ENCODE measurements at places on chromosomes 7 and 10.

DNA sequence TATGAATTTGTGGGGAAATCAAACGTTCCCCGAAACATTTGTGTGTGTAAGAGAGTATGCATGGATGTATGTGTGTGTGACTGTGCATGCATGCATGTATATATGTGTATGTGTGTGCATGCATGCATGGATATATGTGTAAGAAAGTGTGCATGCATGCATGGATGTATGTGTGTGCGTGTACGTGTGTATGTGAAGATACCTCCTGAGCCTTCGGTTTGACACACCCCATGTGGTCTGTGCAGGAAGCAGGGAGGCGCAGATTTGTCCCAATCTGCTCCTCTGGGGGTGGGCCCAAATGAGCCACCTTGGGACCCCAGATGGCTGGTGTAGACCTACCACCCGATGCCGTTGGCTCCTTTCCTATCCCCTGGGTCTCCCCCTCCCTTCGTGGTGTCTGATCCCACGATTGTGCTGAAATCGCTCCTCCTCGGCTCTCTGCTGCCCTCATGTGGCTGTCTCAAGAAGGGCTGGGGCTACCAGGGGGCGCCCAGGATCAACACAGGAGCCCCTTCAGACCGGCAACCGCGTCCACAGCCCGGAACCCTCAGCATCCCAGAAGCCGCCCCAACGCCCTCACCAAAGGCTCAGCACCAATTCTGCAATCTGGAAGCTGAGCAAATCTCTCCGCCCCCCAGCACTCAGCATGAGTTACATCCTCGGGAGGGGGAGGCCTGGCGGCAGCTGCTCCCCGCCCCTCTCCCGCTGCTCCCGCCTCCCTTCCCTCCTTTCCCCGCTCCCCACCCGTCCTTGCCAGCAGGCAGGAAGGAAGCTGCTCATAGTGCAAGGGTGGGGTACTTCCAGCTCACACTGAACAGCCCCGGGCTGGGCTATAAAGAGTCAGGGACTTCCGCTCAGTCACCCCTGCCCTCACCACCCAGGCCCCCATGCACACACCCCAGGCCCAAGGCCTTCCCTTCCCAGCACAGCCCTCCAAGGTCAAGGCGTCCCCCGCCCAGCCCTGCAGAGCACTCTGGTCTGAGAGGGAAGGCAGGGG lies 2.3 kb upstream of the NOS3 start:
- no peak for DNase-seq

DNA sequence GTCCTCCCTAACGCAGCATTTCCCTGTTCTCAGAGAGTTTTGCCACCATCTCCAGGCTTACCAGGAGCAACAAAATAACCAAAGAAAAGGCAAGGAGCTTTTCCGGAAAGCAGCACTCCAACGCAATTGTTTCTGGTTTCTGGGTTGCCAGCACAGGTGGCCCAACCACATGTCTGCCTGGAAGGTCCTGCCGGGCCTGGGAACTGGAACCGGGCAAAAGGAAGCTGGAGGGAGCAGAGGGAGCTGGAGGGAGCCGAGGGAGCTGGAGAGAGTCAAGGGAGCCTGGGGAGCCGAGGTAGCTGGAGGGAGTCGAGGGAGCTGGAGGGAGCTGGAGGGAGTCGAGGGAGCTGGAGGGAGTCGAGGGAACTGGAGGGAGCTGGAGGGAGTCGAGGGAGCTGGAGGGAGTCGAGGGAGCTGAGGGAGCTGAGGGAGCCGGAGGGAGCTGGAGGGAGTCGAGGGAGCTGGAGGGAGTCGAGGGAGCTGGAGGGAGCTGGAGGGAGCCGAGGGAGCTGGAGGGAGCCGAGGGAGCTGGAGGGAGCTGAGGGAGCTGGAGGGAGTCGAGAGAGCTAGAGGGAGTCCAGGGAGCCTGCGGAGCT lies 54.6 kb downstream of the STK32C start:
- no peak for DNase-seq

DNA sequence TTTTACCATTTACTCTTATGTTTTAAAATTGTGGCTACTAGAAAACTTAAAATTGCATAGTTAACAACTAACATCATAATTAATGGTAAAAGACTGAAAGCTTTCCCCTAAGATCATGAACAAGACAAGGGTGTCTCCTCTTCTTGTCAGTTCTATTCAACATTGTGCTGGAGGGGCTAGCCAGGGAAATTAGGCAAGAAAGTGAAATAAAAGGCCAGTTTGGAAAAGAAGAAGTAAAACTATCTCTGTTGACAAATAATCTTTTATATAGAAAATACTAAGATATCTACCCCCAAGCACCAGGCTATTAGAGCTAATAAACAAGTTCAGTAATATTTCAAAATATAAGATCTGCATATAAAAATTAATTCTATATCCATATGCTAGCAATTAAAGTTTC lies 46.9 kb upstream of the MXI1 start:
- no peak for DNase-seq

GRCh38 chr10:72253578-72253977 lies 20.1 kb upstream of the DDIT4 start:
- DNase-seq, result no peak

- no peak for DNase-seq
Observed at GRCh38 chr7:51344406-51345138, 28.0 kb upstream of the COBL start.

GRCh38 chr10:88297103-88297502 lies 286.0 kb downstream of the RNLS start:
- no peak for DNase-seq

DNA sequence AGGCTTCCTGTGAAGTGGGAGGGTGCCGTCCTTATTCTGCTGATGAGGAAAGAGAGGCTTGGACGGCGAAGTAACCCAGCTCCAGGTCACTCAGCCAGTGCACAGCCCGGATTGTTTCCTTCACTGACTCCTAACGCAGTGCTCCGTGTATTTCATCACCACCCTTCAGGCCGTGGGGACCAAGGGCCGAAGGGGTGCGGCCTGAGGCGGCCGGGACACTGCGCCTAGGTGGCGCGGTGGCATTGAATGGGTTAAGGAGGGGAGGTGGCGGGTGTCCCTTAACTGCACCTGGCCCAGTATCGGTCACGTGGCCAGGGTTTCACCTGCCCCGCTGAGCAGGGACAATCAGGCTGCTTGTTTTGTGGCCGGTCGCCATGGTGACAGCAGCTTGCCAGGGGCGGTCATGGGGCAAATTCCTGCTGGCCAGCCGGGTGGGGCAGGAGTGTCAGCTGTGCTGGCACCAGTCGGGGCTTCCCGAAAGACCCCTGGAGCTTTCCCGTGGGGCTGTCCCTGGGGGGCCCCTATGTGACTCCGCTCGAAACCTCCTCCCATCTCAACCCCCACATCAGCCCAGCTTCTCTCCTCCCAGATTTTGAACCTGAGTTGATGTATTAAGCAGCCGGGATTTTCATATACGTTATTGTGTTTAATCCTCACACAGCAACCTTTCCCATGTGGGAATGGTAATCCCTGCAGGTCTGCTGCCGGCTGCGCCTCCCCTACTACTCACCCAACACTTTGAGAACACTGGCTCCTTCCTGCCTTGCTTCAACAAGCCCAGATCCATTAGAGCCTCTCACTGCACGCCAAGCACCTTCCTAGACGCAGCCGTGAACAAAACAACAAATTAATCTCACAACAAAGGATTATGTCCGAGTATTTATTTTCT lies 4.4 kb upstream of the ABHD11 start:
- DNase-seq, result peak; percentile 94

- peak; percentile 94 for DNase-seq
Observed at GRCh38 chr7:27151931-27152815, at the start of gene HOXA3. Gene HOXA3 (minus strand): TSS chr7:27152583. CDS start chr7:27110640, 41,943 bp downstream.

GRCh38 chr10:78953113-78953798 lies 115.5 kb upstream of the ZMIZ1 start:
- DNase-seq, result peak; percentile 73

DNA sequence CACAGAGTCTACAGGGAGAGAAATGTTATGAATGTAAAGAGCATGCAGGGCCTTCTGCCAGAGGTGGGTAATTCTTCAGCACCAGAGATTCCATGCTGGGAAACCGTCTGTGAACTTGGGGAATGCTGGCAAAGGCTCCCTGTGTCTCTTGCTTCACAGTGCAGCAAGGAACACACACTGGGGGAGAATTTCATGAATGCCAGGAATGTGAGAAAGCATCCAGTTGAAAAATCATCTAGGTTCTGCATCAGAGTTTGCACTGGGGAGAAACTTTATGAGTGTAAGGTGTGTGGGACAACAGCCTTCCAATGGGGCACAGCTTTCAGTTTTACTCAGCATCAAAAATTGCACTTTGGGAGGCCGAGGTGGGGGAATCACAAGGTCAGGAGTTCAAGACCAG lies 224.3 kb upstream of the IGFBP3 start:
- DNase-seq, result peak; percentile 36

DNA sequence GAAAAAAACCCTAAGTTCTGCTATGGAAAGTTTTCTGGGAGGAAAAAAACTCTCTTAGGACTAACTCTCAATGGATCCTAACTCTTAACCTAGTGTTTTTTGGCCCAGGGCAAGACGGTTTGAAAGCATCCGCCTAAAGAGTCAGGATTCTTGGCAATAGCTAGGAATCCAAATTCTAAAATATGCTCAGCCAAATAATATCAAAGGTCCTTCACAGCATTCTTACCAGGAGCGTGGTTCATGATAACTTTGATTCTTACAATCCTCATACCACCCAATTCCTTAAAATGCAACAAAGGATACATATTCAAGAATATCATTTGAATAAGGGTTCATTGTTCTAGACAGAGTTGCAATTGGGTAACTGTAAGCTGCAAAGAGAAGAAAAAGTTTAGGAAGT lies 21.3 kb downstream of the CPA1 start:
- DNase-seq, result no peak

- DNase-seq, result no peak
Observed at GRCh38 chr10:74748468-74749031, 77.8 kb upstream of the KAT6B start.

GRCh38 chr7:115085421-115085820 lies 163.5 kb downstream of the MDFIC start:
- no peak for DNase-seq

DNA sequence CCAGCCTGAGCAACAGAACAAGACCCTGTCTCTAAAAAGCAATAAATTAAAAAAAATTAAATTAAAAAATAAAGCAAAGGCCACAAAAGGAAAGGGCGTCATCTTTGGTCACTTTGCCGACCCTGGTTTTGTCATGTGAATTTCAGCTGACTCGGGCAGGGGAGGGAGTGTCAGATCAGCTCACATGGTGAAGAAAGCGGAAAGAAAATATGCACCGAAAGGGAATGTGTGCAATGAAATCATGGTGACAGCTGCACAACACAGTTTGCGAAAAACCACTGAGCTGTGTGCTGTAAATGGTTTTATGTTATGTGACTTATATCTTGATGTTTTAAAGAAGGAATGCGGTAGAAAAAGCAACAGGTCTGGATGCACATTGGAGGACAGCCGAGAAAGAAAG lies 39.8 kb downstream of the RCC1L start:
- DNase-seq, result no peak

DNA sequence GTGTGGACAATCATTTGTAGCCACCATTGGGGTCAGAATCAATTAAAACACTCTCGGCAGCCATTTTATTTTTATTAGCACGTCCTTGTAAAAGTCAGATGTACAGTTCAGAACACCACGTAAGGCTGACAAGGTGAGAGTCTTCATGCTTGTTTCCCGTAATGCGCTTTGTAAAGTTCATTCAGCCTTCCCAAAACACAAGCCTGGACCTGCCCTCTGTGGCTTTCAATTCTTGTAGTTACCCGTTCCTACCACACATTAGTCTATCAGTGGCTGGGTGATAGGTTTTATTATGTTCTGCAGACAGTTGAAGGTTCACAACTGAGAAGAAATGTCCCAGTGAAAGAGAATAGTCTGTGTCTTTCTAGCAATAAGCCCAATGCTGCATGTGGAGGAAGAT lies 35.4 kb downstream of the GAD2 start:
- no peak for DNase-seq

DNA sequence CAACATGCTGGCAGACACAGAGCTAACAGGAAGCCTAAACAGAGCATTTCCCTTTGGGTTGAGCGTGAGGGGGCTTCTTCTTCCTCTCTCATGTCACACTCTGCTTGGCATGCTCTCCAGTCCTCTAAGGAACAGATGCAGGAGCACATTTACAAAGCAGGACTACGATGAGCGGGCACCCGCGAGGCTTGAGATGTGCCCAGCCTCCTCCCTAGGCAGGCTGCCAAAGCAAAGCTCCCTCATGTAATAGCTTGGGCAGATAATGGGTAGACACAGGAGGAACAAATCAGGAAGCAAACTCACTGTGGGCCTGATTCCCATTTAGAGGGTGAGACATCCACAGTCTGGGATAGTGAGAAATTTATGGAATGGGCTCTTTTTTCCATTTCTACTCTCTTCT lies 519.1 kb downstream of the NRG3 start:
- no peak for DNase-seq

DNA sequence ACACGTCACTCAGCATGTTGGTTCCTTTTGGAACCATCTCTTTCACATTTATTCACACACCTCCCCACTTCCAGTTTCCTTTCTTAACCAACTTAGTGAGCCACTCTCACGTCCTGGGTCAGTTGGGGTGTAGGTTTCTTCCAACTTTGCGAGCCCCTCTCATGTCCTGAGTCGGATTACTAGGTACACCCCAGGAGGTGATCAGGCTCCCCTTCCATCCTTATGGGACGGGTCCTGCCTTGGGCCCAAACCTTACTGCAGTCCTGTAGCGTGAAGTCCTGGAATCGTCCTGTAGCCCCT lies 7.7 kb downstream of the ERV3-1 start:
- no peak for DNase-seq

GRCh38 chr7:78794101-78794500 lies 659.4 kb downstream of the MAGI2 start:
- DNase-seq, result no peak

- peak; percentile 26 for DNase-seq
Observed at GRCh38 chr10:9670911-9671310, 1346.8 kb upstream of the CELF2 start.

GRCh38 chr7:146090023-146090645 lies 26.5 kb upstream of the CNTNAP2 start:
- DNase-seq, result peak; percentile 31
